Stimulated activated CD4-positive, alpha-beta T cell treated with anti-CD3 and anti-CD28 coated beads, TNF-alpha, amount 100 ng/mL, for 24 hours (primary cell): ENCODE measurements at places on chromosomes 16 and 17.

GRCh38 chr16:71491054-71491453, 1.9 kb upstream of the ZNF19 start:
- no peak for DNase-seq

DNA sequence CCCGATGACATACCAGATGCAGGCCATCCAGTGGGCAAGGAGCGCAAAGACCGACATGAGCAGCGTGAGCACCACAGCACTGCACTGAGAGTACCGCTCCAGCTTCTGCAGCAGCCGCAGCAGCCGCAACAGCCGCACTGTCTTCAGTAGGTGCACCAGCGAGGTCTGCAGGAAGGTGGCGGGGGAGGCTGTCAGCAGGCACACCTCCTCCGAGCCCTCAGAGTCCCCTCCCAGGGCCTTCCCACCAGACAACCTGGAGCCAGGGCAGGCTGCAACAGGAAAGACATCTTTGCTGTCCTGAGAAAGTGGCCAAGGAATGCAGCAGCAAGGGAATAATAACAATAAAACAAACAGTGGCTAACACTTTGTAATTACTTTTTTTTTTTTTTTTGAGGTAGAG, 9.1 kb downstream of the KCNH4 start:
- DNase-seq = no peak

GRCh38 chr17:71409712-71410111, 711.1 kb upstream of the SOX9 start:
- DNase-seq = no peak

DNA sequence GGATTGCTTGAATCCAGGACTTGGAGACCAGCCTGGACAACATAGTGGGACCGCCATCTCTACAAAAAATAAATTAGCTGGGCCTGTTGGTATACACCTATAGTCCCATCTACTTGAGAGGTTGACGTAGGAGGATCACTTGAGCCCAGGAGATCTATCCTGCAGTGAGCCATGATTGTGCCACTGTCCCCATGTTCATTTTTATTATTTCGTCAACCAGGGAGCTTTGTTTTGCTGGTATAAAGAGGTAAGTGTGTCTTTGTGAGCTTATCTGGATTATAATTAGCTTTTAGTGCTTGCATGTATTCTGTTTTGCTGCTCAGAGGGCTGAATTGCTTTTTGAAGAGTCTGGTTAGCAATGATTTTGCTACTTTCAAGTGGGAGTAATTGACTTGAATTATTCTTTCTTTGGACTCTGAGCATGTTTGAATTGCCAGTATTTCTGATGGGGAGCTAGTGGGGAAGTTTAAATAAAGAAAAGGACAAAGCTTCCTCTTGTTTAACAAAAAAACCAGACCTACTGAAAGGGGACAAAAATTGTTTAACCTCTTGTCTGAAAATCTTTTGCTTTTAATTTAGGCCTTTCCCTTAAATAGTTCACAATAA, 31.6 kb upstream of the BCAS3 start:
- no peak for DNase-seq

GRCh38 chr16:87762071-87762571, 3.7 kb downstream of the KLHDC4 start:
- DNase-seq = no peak

DNA sequence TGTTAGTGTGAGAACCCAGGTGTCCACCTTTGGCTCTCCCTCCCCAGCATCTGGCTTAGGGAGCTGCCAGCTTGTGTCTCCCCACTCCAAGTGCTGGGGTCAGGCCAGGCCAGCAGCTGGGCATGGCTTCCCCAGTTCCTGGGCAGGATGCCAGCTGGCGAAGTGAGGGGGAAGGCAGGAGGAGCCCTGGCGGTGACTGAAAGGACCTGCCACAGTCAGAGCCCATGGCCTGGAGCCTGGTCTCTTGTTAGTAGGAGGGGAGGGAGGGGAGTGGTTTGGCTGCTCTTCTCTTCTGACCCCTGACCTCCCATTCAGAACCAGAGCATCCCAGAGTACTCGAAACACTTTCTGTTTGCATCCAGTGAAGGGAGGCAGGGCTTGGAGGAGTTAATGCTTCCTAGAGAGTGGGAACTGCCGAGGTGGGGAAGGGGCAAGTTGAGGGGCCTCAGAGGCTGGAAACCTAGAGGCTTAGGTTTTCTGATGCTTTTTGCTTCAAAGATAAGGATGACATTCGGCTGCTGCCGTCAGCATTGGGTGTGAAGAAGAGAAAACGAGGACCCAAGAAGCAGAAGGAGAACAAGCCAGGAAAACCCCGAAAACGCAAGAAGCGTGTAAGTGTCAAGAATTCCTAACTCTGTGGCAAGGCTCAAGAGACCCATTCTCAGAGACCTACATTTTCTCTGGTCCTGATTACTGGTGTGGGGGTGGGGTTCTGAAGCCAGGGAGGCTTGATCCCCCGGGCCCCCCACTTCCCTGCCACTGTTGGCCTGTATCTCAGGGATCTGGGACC, 772 bp downstream of the CHD3 start:
- no peak for DNase-seq

DNA sequence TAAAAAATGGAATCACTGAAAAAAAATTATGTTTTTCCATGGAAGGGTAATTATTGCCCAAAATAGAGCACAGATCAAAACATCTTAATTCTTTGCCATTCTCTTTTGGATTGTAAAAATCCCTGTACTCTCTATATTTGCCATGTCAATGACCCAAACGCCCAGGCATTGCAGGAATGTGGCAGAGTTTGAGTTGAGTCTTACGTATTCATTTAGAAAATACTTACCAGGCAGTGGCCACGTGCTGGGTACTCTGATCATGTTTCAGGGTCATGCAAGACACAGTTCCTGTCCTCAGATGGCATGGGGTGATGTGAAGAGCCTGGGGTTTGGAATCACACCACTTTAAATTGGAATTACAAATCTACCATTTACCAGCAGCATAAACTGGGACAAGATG, 267.7 kb downstream of the ABCC12 start:
- DNase-seq = no peak

DNA sequence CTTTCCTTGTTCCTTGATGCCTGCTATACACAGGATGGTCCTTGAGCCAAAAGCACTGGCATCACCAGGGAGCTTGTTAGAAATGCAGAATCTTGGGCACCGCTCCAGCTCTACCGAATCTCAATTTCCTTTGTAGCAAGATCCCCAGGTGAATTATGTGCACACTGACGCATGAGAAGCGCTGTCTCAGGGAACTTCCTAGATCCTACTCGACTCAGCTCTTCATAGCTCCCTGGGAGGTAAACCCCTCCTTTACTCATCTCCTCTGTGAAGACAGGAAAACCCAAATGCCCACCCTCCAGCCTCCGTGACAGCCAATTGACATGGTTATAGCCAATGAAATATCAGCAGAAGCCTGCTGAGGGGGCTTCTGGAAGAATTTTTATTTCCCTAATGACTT, 4.1 kb downstream of the USP31 start:
- no peak for DNase-seq

DNA sequence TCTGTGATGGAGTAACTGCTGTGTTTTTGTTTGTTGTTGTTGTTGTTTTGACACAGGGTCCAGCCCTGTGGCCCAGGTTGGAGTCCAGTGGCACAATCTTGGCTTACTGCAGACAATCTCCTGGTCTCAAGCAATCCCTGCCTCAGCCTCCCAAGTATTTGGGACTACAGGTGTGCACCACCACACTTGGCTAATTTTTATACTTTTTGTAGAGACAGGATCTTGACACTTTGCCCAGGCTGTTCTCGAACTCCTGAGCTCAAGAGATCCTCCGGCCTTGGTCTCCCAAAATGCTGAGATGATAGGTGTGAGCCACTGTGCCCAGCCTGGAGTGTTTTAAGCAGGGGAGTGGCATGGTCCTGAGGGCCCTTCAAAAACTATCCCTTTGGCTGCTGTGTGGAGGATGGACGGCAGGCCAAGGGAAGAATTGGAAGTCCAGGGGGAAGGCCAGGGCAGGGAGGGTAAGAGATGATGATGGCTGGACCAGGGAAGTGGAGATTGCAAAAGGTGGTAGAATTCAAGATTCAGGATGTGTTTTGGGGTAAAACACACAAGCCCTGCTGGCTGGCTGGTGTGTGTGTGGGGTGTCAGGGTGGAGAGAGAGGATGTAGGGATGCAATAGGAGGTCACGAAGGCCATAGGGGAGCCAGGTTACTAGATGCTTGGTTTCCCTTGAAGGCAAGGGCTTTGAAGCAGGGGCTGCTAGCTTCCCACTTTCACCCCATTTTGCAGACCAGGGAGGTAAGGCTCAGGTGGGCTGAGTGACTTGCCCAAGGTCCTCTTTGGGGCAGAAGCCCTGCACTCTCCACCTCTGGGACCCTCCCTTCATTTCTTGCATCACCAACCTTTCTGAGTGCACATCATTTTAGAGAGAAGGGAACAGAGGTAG, 18.8 kb upstream of the PLLP start:
- DNase-seq = no peak

GRCh38 chr16:78655331-78656113, 556.1 kb downstream of the WWOX start:
- DNase-seq = no peak

- DNase-seq = no peak
Measured at GRCh38 chr16:79121906-79122305, 478.6 kb downstream of the MAF start.

DNA sequence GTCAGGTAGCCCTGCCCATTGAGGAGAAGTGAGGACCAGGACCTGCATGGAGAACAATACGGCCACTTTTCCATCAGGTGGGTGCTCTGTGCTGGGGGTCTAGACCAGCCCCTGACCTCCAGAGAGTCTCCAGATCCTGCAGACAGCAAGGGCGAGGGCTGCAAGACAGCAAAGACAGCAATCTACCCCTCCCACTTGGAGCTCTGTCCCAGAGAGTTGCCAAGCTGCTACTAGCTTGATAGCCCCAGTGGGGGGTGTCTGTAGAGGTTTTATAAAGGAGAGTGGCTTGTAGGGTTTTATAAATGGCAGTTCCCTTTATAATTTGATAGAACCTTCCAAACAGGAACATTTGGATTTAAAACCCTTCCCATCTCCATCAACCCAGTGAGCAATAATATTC, 16.7 kb upstream of the SLFN11 start:
- no peak for DNase-seq

DNA sequence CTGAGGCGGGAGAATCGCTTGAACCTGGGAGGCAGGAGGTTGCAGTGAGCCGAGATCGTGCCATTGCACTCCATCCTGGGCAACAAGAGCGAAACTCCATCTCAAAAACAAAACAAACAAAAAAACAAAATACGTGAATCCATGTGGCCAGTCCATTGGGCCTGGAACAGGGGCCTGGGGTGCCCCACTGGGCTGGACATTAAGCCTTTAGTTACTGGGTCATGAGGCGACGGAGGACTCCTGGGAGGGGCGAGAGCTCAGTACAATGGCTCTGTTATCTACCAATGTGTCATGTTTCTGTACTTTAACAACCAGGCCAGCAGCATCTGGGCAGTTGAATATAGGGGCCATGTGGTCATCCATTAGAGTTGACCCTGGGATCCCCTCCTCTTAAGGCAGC, 18.9 kb upstream of the CLEC18A start:
- no peak for DNase-seq

GRCh38 chr17:32141258-32141657, 1.0 kb upstream of the RHOT1 start:
- no peak for DNase-seq

GRCh38 chr16:10578474-10579316, 1.7 kb downstream of the EMP2 start:
- no peak for DNase-seq

- no peak for DNase-seq
Measured at GRCh38 chr16:78987666-78988065, 612.9 kb downstream of the MAF start.

- DNase-seq = no peak
Measured at GRCh38 chr17:80783971-80784370, 207.7 kb upstream of the CHMP6 start.

GRCh38 chr17:32628271-32629044, 141.7 kb downstream of the CDK5R1 start:
- DNase-seq = no peak

DNA sequence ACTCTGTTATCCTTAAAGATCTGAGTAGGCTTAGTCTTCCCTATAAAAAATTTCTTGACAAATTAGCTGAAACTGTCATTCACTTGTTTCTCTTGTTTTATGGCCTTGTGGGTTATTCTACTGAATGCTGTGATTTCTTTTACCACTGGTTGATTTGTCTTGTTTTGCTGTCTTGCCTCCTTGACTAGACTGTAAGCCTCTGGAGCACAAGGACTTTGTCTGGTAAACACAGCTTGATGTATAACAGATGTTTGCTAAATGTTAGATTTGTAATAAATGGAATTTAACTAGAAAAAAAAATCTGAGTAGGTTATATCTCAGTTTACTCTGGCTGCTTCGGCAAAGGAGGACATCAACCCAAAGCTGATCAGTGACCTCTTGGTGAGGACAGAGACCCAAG, 21.6 kb downstream of the VAC14 start:
- no peak for DNase-seq

DNA sequence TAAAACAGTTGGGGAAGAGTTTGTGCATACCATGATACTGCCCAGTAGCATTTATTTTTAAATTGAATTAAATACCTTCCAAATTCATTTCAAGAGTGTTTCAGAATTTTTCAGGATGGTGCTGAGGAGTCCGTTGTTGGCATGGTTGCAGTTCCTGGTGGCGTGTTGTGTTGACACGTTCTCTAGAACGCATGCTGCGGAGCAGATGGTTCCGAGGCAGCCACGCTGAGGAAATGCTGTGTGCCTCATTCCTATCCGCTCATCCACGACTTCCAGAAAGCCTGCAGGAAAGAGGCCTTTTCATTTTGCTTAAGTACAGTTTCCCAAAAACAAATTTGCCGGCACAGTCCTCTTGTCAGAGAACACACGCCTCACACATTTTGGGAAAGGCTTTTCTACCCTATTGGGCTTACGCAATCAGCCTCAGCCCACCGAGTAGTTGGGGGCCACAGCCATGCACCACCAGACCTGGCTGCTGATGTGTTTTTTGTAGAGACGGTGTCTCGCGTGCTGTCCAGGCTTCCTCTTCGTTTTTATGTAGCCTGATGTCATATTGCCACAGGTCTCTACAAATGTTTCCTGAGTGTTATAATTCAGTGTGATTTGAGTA, 32.1 kb upstream of the IL17C start:
- DNase-seq = no peak

DNA sequence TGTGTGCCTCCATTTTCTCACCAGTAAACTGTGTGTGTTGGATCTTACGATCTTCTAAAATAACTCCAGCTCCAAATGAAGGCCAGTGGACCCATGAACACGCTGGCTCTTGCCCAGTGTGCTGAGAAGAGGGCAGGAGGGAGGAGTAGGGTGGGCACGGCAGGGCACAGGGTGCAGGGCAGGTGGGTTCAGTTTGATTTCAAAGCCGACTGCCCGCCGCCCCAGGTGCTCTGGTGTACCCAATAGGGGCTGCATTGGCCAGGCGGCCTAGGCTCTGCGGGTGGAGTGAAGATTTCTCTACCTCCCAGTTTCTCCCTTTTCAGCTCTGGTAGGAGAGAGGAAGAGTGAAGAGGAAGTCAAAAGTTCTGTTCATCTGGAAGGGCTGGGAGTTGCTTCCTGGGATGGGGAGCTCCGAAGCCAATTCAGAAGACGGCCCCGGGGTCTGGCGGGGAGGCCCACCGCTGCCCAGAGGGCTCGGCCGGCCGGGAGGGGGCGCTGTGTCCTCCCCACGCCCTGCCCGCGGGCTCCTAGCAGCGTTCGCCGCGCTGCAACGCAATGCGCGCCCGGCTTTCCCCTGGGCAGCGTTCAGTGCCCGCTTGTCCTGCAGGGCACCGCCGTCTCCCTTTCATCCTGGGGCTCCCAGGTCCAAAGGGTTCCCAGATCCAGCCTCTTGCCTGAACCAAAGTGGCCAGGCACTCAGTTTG, 1.1 kb upstream of the CRHR1 start:
- peak; percentile 12 for DNase-seq
